Activated T-cell treated with anti-CD3 and anti-CD28 coated beads, Interleukin-2, amount 50 U/mL, for 72 hours (primary cell): ENCODE measurements at places on chromosomes 12 and 14. TPM values are rescaled to one million over a fixed set of nuclear protein-coding genes. Genes with fewer than 3 reads are reported as not detected.

HAL gene
- total RNA-seq = 0.51 TPM

ASCL1 gene
- total RNA-seq = not detected

DDX23 gene
- total RNA-seq = 100.0 TPM

LGR5 gene
- not detected for total RNA-seq
